ENCODE measurements at places on chromosomes 2 and 18.

GRCh38 chr2:1147873-1148612 lies 197.4 kb downstream of the SNTG2 start:
- no peak for DNase-seq

DNA sequence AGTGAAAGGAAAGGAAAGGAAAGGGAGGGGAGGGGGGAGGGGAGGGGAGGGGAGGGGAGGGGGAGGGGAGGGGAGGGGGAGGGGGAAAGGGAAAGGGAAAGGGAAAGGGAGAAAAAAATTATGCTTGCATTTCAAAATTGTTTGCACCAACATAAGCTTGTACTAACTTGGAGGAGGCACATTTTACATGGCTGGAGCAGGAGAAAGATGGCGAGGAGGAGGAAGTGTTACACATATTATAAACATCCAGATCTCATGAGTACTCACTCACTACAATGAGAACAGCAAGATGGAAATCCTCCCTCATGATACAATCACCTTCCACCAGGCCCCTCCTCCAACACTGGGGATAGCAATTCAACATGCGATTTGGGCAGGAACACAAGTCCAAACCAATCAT lies 660.2 kb upstream of the CDH2 start:
- DNase-seq = no peak

DNA sequence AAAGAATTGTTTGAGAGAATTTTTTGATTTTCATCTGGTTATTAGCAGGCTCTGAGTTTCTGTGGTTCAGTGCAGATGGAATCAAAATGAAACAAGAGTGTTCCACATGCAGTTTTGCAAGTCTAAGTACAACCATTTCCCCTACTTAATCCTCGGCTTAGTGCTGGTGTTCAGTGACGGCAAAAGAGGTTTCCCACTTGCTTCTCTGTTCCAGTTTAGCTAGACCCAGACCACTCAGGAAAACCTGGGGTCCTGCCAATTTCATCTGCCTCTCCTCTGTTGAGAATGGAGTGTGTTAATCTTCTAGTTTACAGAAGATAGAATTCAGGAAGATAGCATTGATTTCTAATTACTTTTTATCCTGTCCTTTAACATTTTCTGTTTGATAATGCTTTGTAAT lies 996.2 kb upstream of the FANCL start:
- no peak for DNase-seq

GRCh38 chr2:61811821-61812220 lies 42.0 kb downstream of the FAM161A start:
- no peak for DNase-seq

GRCh38 chr18:54713386-54713785 lies 114.9 kb upstream of the RAB27B start:
- DNase-seq = no peak

DNA sequence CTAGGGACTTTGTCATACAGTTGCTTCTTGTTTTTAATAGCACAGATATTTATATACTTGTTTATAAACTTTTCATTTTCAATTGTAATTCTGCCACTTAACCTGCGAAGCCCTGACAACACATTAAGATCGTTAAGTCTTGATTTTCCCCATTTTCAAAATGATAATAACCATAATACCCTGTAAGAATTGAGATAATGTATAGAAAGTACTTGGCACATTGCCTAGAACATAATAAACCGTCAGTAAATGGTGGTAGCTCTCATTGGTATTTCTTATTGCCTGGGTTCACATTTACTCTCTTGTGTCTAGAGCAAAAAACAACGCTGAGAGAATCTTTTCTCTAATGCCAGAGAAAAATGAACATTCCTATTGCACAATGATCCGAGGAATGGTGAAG lies 18.6 kb downstream of the PTCD3 start:
- DNase-seq = no peak

GRCh38 chr2:237532160-237532559 lies 34.2 kb upstream of the PRLH start:
- no peak for DNase-seq

DNA sequence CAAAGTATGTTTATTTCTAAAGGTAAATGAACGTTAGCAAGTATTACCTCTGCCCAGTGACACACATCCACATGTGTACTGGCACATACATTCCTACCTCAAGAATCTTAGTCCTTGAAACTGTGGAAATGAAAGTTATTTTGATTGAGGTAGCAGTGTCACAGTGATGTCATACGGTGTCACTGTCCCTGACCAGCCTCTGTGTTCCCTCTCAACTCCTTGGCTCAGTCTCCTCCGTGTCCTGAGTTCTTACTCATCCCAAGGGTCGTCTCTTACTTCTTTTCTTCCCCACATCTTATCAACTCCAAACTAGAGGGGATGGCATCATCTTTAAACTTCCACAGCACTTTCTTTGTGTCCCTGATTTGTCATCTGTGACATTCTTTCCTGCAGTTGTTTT lies 3.3 kb downstream of the NCK2 start:
- DNase-seq = no peak

GRCh38 chr2:83742117-83742782 lies 716.8 kb downstream of the SUCLG1 start:
- DNase-seq = no peak

DNA sequence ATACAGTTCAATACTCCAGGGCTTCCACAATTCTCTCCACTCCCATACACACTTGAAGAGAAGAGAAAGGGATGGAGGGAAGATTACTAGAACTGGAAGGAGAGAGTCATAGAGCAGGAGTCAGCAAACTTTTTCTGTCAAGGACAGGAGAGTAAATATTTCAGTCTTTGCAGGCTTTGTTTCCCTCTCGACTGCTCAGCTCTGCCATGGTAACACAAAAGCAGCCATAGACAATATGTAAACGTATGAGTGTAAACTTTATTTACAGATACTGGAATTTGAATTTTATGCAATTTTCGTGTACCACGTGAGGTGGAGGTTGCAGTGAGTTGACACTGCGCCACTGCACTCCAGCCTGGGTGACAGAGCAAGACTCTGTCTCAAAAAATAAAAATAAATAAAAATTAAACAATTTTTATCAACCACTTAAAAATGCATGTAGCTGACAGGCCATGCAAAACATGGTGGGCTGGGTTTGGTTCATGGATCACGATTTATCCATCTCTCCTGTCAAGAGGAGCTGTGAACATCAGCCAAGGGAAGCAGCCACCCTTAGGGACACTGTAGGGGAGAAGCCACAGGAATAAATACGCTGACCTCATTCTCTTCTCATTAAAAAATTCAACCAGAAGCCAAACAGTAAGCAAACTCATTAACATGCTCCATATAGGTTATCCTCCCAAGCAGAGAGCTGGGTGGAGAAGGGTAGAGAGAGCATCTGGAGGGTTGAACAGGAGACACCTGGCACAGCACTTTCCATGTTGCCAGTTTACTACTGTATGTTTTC lies 266.4 kb upstream of the FN1 start:
- no peak for DNase-seq

- DNase-seq = no peak
Observed at GRCh38 chr18:23200756-23201155, 65.5 kb downstream of the CABLES1 start.

- no peak for DNase-seq
Observed at GRCh38 chr2:121907928-121908327, 152.5 kb downstream of the TSN start.

GRCh38 chr2:89851583-89851905 lies 1160.1 kb downstream of the RPIA start:
- no peak for DNase-seq

DNA sequence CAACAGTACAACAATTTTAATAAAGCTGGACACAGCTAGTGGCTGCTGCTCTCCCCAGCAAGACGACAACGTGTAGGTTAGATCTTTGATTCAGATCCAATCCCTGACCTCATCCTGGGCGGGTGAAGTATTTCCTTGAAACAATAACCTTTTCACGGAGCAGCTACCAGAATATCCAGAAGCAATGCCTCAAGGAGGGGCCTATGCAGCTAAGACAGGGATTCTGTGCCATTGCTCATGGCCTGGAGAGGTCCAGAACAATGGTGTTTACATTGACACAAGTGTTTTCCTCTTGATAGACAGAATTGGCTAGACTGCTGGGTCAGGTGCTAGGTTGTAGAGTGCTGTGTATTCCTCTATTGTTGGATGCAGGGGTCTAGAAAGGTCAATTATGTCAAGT lies 520.1 kb downstream of the BCL11A start:
- no peak for DNase-seq

- no peak for DNase-seq
Observed at GRCh38 chr2:163822033-163822432, 86.2 kb upstream of the FIGN start.

DNA sequence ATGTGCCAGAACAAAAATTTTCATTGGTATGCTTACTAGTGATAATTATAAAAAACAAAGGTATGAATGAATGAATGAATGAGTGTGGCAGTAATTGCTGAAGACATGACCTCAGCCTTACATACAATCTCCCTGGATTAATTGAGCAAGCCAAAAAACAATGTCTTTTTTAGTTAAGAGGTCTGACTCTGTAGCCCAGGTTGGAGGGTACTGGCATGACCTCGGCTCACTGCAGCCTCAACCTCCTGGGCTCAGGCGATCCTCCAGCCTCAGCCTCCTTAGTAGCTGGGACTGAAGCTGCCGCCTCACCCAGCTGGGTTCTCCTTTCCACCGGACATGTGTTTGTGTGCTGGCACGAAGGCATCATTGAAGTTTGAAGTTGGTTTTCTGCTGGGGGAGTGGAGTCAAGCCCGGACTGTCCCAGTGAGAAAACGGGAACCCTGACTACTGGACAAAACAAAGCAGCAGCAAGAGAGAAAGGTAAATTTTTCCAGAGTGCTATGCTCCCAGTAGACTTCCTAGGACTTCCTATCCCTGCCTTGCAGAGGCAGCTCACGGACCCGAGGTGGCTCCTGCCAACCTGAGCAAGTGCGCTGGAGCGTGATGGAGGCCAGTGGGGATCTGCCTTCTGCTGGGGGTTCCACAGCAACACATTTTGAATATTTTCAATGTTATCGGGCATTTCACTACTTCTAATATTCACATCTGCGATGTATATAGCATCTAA lies 6.4 kb upstream of the IMP4 start:
- no peak for DNase-seq

- no peak for DNase-seq
Observed at GRCh38 chr18:48583573-48583972, 44.7 kb downstream of the CTIF start.

GRCh38 chr2:99648178-99648844 lies 158.5 kb upstream of the REV1 start:
- no peak for DNase-seq

GRCh38 chr2:97742381-97742847 lies 29.0 kb downstream of the ZAP70 start:
- no peak for DNase-seq

GRCh38 chr2:205563646-205564045 lies 118.7 kb upstream of the NRP2 start:
- no peak for DNase-seq

DNA sequence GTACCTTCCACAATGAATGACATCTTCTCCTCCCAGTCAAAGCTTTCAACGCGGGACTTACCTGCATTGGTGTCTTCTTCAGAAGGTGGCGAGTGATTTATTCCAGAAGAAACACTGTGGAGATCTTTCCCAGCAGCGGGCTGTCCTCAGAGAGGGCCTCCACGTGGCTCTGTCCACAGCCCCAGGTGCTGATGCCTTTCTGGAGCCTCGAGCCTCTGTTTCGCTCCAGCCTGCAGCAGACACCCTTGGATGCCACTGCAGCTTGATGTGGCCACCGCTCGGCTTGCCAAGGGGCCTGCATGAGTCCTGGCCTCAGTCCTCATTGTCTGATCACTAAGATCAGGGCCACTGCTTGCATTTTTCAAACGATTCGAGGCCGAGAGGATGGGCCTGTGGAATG lies 46.6 kb upstream of the GALR1 start:
- DNase-seq = no peak

DNA sequence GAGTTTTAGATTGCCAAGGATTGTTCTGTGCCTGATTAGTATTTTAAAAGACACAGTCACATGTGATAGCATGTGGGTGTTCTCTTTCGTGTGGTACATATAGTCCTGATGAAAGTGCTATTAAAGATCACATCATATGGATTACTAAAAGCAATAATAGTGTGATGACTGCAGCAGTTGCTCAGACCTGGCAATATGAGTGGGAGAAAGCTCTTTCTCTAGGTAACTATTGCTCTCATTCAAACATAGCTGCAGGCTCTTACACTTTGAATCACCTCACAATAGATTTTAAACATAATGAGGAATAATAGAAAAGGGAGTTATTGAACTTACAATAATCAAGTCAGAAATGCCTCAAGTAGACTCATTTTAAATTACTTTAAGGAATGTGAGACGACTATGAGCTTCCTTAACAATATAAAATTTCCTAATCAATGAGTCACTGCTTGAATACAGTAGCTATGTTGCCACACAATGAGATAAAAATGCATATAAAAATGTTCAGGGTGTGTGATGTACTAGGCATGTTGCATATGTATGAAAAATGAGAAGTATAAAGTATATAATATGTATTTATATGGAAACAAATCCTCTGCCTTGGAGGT lies 452.1 kb downstream of the TMX3 start:
- no peak for DNase-seq

- no peak for DNase-seq
Observed at GRCh38 chr18:50651334-50651733, 91.4 kb downstream of the MAPK4 start.

DNA sequence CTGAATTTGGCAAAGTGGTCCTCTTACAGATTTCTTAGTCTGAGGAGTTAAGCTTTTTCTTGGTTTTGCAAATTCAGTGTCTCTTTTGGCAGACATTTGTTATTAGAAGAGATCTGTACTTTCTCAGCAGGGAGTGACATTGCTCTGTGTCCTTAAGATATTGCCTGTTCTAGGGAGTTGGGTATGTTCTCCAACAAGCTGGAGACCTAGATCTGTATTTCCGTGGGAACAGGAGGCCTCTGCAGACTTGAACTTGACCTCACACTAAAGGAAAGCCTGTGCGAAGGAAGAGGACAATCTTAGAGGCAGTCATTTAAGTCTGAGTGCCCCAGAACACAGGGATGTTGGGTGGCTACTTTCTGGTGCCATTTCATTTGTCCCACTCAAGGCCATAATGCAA lies 107.0 kb upstream of the ATP8B1 start:
- no peak for DNase-seq

- no peak for DNase-seq
Observed at GRCh38 chr2:73089270-73090030, 17.9 kb upstream of the SFXN5 start.

GRCh38 chr2:190858817-190859216 lies 21.8 kb upstream of the GLS start:
- DNase-seq = no peak

- DNase-seq = no peak
Observed at GRCh38 chr2:126657636-126658318, 1.8 kb downstream of the GYPC start.

GRCh38 chr2:67873916-67874315 lies 188.9 kb downstream of the C1D start:
- no peak for DNase-seq

Measured in NCI-H1417 treated with DMSO at 0.1 percent for 48 hours (cell line).